ENCODE measurements at places on chromosomes 2 and 18. TPM values are rescaled to one million over a fixed set of nuclear protein-coding genes. Genes with fewer than 3 reads are reported as not detected.

IL1RL1 gene
- total RNA-seq = 27.8 TPM

DNA sequence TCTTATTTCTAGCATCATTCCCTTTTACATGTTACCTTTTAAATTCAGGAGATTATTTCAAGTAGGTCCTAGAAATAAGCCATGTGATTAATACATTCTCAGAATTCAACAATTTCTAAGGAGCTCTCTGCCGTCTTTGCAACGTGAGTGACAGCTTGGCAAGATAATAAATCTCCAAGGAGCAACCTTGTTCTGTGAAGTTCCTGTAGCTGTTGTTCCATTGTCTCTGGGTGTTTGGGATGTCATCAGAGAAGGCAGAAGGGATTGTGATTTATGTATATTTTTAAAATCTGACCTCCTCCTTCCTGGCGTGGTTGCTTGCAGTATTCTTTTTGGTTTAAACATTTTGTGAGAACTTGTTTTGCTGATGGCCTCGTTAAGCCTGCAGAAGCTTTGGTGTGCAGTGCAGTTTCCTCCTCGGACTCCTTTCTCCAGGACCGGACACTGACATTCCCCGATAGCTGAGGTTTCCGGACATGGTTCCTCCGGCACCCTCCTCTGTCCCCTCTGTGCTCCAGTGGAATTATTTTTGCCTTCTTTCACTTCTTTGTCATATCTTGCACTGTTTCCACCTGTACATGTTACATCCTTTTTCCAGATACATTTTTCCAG lies 33.7 kb downstream of the RAMP1 start:
- no peak for DNase-seq

DNA sequence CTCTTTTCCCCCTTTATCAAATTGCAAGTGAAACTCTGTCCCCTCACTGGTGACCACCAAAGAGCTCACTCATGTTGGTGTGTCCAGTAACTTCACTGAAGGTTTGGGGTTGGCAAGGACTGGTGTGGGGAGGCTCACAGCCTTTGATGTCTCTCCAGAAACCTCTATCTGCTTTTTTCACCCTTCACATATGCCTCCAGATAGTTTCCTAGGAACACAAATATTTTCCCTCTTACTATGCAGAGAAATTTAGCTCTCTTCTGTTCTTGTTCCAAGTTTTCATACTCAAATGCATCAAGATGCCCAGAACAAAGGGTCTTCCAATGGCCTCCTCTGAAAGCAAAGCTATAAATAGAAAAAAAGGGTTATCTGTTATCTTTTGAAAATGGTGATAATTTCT lies 20.7 kb downstream of the DTNA start:
- DNase-seq = no peak

ATP6V1B1 gene
- total RNA-seq = 4.6 TPM

DNA sequence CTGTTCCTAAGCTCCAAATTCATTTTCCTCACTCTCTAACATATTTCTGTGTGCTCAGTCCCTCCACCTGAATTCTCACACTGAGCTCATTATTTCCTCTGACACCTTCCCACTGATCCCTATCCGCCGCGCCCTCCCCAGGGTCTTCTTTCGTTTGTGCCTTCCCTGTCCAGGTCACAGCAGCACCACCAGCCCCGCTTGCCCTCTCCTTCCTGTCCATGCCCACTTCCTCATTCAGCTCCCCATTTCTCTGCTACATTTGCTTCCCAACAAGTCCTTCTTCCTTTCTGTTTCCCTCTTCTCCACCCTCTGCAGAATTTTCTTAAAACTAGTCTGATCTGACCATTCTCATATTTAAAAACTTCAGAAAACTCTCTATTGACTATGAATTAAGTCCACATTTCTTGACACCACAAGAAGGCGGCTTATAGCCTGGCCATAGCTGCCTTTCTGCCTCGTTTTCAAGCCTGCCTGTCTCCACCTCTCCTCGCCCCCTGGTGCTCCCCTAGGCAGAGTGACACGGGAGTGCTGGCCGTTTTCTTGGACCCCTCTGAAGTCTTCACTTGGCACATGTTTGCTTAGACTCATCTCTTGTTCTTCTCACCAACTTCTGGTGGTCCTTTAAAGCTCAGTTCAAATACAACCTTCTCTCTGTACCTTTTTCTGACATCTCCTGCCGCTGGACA lies 138.7 kb upstream of the BOD1L2 start:
- DNase-seq = no peak

All from breast epithelium (tissue), 4 donors.